NK-92 treated with Interleukin-12 subunit alpha and Interleukin-12 subunit beta, amount 100 ng/mL, for 24 hours (cell line): ENCODE measurements at places on chromosomes 2 and 18.
A peak's percentile ranks its signal among the peaks of the same experiment; 100 is the strongest.

DNA sequence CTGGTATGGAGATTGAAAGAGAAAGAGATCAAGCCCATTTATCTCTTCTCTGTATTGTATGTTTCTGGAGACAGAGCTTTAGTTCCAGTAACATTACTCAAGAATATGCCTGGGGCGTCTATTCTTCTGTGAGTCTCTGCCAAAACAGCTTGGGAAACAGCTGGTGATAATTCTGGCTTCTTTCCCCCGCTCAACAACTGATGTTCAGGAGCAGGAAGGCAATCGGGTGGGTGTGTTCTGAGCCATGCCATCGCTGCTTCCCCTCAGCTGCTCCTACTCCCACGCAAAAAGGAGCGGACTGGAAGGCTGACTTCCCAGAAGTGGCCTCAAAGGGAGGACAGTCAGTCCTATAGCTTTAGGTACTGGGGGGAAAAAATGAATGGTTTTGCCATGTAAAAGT is 695.1 kb downstream of the PLCL1 start:
- no peak for DNase-seq

- DNase-seq = no peak
These were observed 1097.2 kb downstream of the BCL11A start for GRCh38 chr2:59456285-59456684.

DNA sequence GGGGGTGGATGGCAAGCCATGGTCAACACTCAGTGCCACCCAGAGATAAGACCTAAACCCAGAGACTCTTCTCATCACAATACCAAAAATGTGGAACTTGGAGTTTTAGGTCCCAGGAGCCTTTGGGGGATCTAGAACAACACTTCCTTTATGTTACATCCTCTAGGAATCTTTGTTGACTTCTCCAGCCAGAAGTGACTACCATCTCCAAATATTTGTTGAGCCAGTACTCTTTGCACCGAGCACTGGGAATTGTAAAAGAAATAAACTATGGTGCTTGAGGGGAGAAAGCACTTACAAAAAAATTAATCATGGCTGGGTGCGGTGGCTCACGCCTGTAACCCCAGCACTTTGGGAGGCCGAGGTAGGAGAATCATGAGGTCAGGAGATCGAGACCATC is 120.0 kb upstream of the TMEM200C start:
- DNase-seq = no peak

- DNase-seq = no peak
These were observed 359.9 kb upstream of the FANCL start for GRCh38 chr2:58601017-58601416.

DNA sequence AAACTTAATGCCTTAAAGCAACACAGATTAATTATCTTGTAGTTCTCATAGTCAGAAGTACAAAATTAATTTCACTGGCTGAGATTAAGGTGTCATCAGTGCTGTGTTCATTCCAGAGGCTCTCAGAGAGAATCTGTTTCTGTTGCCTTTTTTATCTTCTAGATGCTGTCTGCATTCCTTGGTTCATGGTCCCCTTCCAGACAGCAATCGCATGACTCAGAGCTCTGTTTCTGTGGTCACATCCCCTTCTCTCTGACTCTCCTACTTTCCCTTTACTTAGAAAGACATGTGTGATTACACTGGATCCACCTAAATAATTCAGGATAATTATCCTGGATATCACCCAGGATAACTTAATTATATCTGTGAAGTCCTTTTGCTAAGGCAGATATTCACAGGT is 148.6 kb downstream of the MAIP1 start:
- DNase-seq = no peak

GRCh38 chr18:2531751-2532150 is 39.6 kb downstream of the METTL4 start:
- no peak for DNase-seq

GRCh38 chr2:28956415-28956826 is 24.7 kb upstream of the TOGARAM2 start:
- no peak for DNase-seq

- no peak for DNase-seq
These were observed 52.7 kb downstream of the MAP2 start for GRCh38 chr2:209476367-209477208.

DNA sequence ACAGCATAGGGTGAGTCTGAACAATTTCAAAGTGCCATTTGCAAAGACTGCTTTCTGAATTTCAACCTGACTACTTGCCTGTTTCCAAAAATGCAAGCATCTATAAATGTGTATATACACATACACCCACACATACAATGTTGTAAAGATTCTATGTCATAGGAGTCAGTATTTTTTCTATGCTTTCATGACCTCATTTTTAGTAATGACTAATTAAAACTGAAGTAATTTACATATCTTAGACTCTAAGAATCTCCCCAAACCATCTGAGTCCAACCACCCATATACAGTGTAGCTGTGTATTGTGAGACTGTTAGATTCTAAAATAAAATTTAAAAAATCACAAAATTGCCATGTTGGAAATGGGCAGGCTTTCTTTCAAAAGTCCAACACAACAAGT is 162.0 kb upstream of the STK17B start:
- no peak for DNase-seq

DNA sequence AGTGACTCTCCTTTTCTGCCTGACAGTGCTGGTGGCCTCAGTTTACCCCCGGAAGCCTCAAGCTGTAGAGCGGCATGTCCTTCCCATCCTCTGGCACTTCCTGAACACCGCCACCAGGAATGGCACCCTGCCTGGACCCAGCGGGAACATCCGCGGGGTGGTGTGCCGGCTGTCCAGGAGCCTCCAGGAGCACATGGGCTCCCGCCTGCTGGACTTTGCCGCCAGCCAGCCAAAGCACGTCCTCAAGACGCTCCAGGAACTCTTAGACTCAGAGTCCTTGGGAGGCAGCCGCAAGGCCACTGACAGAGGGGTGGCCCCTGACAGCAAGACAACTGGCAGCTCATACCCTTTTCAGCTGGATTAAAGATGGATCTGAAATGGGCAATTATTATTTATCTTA is 22.6 kb downstream of the PCARE start:
- DNase-seq = no peak

DNA sequence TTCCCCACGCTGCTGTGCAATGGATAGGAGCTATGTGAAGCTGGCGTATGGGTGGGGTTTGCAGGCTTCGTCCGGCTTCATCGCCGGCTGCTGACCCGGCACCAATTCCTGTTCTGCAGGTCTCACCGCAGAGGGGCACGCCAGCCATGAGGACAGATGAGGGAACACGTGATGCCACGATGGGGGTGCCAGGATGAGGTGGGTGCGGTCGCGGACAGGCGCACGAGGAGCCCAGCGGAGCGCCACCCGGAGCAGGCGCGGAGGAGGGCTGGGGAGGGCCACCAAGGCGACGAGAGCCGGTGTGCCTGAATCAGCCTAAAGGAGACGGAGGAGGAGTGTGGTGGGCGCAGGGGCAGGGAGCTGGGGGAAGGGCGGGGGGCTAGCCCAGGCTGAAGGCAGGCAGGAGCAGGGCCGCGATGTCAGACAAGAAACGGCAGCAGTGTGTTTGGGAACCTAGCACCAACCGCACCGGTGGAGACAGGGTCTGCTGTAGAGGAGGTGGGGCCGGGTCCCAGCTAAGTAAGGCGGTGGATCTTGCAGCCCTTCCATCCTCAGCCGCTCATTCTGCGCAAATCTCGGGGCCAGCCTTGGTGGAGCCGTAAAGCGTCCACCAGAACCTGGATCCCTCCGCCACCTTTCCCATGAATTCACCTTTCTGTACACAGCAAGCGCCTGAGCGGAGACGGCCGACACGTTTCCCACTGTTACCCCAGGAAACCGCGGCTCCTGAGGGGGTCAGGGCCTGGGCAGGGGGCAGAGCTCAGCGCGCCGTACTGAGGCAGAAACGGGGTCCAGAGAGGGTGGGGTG is 17.0 kb upstream of the CD8A start:
- no peak for DNase-seq

DNA sequence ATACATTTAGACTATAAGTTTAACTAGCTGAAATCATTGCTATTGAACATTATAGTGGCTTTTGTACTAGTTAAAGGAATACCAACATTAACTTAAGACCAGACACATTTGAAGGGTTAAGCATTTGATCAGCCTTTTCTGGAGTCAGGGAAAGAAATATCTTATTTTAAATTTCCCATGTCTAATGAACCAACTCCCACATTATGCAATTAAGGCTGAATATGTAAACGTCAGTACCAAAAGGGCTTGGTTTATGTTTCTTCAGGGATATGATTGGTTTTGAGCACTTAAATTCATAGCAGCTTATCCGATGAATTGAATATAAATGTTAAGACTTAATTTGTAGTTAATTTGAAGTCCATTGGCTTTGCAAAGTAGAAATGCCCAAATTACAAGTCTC is 344.5 kb downstream of the KIAA1328 start:
- DNase-seq = no peak

- DNase-seq = no peak
These were observed 90.1 kb downstream of the MYCN start for GRCh38 chr2:16030206-16031057.

DNA sequence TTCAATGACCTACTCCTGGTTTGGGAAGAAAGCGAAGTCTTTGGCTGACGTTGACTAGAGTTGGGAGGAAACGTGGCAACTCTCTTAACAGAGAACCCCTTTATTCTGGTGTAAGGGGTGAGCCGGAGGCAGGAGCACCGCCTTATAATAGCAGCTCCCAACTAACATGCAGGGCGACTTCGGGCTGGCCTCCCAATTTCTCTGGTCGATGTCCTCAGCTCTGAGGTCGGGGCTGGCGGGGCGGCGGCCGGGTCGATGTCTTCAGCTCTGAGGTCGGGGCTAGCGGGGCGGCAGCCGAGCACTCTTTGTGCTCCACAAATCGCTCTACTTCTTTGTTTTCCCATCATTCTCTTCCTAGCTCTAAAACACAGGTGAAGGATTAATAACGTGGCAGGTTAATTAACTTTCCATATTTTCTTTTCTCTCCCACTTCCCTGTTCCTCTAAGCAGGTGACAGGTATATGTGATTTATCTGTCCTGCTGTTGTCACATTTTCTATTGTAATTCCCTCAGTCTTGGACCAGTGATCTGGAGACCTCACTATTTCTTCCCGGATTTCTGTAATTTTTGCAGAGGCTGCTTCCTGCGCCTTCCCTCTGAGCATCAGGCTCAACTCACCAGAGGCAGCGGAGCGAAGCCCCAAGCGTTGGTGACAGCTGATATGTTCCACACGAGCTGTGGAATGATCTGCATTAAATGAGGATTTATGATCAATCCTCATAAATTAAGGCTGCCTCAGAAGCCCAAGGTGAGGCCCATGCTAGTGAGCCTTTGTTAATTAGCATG is 64.3 kb downstream of the ACKR3 start:
- no peak for DNase-seq

- DNase-seq = peak; percentile 23
These were observed 7.7 kb upstream of the COL6A3 start for GRCh38 chr2:237421542-237422116.

DNA sequence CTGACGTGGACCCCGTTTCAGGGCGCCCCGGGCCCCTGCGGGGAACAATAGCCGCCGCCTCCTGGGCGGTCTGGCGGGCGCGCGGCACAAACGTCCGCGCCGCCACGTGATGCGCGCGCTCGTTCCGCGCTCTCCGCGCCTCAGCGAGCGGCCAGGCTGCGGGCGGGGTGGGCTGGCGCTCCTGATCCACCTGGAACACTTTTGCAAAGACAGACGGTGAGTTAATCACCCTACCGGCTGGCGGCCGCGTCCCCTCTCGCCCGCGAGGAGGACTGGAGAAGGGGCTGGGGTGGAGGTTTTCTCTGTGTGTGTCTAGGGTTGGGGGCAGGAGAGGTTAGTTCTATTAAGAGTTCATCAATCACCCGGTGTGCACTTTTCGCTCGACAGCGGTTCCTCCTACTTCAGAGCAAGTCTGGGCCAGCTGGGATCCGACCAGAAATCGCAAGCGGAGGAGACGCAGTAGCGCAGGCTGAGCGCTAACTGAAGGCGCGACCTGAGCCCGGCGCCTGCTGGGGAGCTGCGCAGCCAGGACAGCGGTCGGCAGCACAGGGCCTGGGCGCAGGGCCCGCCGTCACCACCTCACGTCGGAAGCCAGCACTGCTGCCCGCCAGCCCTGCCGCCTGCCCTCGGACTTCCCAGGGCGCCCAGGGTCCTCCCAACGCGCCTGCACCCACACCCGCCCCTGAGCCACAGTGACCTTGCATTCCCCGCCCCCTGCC is 10.3 kb upstream of the HOXD1 start:
- DNase-seq = no peak

DNA sequence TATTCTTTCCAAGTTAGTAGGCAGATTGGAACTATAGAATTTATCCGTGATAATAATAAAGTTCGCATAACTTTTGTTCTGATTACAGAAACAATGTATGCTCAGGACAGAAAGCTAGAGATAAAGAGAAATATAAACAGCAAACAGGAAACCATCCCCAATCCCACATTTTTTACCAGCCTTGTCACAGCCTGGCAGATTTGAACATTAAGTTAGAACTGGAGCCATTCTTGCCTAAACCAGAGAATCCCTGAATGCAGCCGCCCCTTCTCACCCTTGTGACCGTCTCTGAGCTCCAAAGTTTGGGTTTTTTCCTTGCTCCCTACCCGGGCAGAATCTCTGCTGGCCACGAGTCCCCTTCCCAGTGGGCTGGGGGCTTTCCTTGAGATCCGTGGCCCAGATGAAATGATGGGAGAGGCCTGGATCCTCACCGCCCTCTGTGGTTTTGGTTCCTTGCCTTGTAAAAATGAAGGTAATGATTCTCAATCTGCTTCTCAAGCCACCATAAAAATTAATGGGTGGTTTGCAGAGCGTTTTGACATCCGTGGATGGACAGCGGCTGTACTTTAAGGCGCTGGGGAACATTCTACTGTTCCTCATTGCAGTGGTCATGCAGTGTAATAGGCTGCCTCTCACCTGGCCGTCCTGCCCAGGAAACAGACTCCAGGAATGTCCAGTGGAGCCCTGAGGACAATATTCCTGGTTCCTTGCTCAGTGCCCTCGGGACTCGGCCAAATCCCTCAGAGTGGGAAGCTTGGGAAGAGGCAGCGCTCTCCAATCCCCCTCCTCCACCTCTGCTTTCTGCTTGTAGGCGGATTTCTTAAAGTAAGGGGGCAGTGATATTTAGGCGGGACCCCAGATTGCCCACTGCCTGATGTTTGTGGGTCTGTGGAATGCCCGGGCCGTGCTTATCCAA is 1.6 kb downstream of the SH3BP4 start:
- no peak for DNase-seq

- no peak for DNase-seq
These were observed 3.7 kb upstream of the MTCL1 start for GRCh38 chr18:8701546-8702118.

DNA sequence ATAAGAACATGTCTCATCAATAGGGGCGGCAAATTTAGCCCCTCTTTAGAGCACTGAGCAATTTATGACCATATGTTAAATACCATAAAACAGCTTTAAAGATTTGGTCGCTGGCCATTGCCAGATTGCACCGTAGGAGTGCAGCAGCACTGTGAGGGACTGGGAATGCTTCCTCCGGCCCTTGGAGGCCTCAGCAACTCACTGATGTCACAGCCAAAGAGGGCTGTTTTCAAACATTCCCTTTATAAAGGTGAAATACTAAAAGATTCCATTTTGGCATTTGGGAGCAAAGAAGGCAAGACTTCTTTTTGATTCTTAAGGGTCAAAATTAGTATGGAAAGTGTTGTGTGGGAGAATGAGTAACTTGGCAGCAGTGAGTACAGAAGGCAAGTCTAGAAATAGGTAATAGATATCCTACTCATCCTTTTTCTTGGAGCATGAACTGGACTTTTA is 63.7 kb downstream of the BABAM2 start:
- DNase-seq = no peak
